ENCODE measurements at places on chromosomes 7 and 10. TPM values are rescaled to one million over a fixed set of nuclear protein-coding genes. Genes with fewer than 3 reads are reported as not detected.

DNA sequence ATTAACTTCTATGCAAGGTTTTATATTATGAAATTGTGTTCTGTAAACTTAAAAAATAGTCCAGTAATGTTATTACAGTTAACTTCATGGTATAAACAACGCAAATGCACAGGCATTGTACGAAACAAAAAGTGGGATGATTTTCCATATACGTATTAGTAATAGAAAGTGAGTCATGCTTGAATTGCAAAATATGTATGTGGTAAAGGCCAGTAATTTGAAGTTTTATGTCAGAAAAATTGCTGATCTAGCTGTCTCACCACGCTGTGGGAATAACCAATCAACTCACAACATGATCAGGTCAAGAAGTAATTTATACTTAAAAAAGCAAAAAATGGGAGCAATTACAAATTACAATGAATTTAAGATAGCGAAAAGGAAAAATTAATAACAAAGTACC is 37.0 kb upstream of the GLI3 start:
- no peak overlapping the region for H3K4me3 ChIP-seq
- H3K4me1 ChIP-seq, result peaks cover under 1% of the 10 kb centered on the region
- H3K27me3 ChIP-seq, result peaks cover 8% of the 10 kb centered on the region

DNA sequence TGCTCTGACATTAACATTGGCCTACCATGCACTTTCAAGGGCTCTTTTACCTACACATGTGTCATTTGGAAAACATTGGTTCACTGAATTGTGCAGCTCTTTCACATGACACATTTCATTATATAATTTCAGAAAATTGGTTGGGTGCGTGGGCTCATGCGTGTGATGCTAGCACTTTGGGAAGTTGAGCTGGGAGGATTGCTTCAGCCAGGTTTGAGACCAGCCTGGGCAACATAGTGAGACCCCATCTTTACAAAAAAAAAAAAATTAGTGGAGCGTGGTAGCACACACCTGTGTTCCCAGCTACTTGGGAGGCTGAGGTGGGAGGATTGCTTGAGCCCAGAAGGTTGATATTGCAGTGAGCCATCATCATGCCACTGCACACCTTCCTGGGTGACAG is 3.9 kb downstream of the TASOR2 start:
- no peak overlapping the region for H3K4me3 ChIP-seq
- H3K4me1 ChIP-seq, result peaks cover 59% of the 10 kb centered on the region
- H3K27me3 ChIP-seq, result peaks cover 3% of the 10 kb centered on the region

- H3K27me3 ChIP-seq, result no peaks in the 10 kb centered on the region
- H3K36me3 ChIP-seq, result no peaks in the 10 kb centered on the region
- H3K4me3 ChIP-seq, result no peak overlapping the region
- no peaks in the 10 kb centered on the region for H3K4me1 ChIP-seq
- no peak for DNase-seq
- H3K27ac ChIP-seq, result no peak overlapping the region
Observed at GRCh38 chr7:68807666-68808065, 790.6 kb upstream of the AUTS2 start.

DNA sequence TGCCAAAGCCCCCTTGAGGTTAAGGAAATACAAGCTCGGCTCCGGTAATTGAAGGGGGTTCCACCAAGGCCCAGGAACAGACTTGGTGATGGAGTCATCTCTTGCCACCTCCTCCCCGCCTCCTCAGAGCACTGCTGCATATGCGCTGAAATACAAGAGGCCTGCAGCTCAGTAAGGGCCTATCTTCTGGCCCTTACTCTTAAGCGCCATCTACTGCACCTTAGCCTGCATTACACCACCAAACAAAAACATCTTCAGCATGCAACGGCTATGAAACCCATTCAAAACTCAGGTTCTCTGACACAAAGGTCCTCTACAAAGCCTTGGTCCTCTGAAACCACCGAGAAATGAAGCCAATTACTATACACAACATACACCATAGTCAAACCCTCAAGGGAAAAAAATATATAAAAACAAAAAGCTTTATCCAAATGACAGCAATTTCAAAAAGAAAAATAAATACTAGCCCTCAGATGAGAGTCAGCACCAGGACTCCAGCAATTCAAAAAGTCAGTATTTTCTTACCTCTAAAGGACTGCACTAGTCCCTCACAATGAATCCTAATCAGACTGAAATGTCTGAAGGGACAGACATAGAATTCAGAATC is 176.8 kb upstream of the TBX20 start:
- H3K36me3 ChIP-seq, result peaks cover 3% of the 10 kb centered on the region
- H3K4me1 ChIP-seq, result no peaks in the 10 kb centered on the region
- no peak overlapping the region for H3K4me3 ChIP-seq
- H3K27ac ChIP-seq, result no peak overlapping the region
- H3K27me3 ChIP-seq, result peaks cover 5% of the 10 kb centered on the region
- DNase-seq, result no peak

- peaks cover 4% of the 10 kb centered on the region for H3K27me3 ChIP-seq
- H3K4me3 ChIP-seq, result no peak overlapping the region
- no peak overlapping the region for H3K27ac ChIP-seq
- no peaks in the 10 kb centered on the region for H3K36me3 ChIP-seq
- no peak for DNase-seq
Observed at GRCh38 chr10:35910234-35910633, 268.1 kb upstream of the FZD8 start.

- H3K27me3 ChIP-seq, result peaks cover 3% of the 10 kb centered on the region
- no peak overlapping the region for H3K27ac ChIP-seq
- no peaks in the 10 kb centered on the region for H3K4me1 ChIP-seq
- no peak overlapping the region for H3K4me3 ChIP-seq
Observed at GRCh38 chr10:58003945-58004344, 263.7 kb downstream of the IPMK start.

GRCh38 chr7:134084488-134085144 is 42.5 kb upstream of the LRGUK start:
- no peak overlapping the region for H3K4me3 ChIP-seq
- H3K27ac ChIP-seq, result no peak overlapping the region
- no peak for DNase-seq
- peaks cover 4% of the 10 kb centered on the region for H3K36me3 ChIP-seq
- H3K27me3 ChIP-seq, result no peaks in the 10 kb centered on the region
- no peaks in the 10 kb centered on the region for H3K4me1 ChIP-seq

GRCh38 chr7:16619979-16620408 is 25.6 kb downstream of the ANKMY2 start:
- DNase-seq, result peak; percentile 5
- peaks cover 24% of the 10 kb centered on the region for H3K36me3 ChIP-seq
- peak overlapping the region; percentile 89 for H3K27ac ChIP-seq
- no peaks in the 10 kb centered on the region for H3K27me3 ChIP-seq

The FEZF1 gene
- not detected for total RNA-seq

The HPSE2 gene
- not detected for total RNA-seq

The FKBP6 gene
- total RNA-seq, result not detected

Data from activated naive CD8-positive, alpha-beta T cell treated with anti-CD3 and anti-CD28 coated beads for 36 hours (primary cell).